ENCODE measurements at places on chromosomes 1 and 21.

DNA sequence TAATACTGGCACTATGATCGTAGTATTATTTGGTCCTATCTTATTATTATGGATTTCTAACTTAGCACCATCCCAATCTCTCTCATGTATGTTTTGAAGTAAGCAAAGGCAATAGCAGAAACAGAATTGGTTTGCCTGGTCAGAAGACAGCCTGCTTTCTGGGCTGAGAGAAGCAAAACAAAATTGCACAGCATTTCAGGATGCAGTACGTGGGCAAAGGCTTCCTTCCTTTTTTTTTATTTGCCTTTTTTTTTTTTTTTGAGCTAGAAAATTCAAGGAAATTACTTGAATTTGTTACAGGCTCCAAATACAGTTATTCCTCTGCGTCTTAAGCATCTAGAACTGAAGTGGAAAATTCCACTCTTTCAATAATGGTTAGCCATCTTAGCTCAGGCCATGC is 8.8 kb downstream of the CDA start:
- H3K4me3 ChIP-seq = no peak overlapping the region
- DNase-seq = no peak
- no peaks in the 10 kb centered on the region for H3K27me3 ChIP-seq
- no peak overlapping the region for H3K27ac ChIP-seq
- H3K4me1 ChIP-seq = peaks cover 26% of the 10 kb centered on the region

GRCh38 chr1:25817840-25818501 is 1.8 kb upstream of the MTFR1L start:
- H3K4me1 ChIP-seq = peaks cover 30% of the 10 kb centered on the region
- H3K4me3 ChIP-seq = no peak overlapping the region
- no peaks in the 10 kb centered on the region for H3K27me3 ChIP-seq
- peaks cover 28% of the 10 kb centered on the region for H3K36me3 ChIP-seq

DNA sequence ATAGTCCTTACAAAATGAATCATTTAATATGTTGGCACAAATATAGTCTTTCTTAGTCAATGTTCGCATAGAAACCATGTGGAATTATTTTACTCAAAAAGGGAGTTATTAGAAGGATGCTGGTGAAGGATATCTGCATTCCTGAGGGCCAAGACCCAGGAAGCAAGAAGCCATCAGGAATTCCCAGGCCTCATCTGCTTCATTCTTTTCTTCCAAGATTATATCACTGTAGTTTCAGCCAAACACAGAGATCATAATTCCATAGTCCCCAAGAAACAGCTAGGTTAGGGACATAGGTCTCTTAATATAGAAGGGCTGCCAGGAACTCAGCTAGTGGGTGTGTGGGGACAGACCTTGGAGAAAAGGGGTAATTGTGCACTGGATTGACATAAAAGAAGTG is 28.6 kb upstream of the DISC1 start:
- H3K36me3 ChIP-seq = no peaks in the 10 kb centered on the region
- H3K4me3 ChIP-seq = no peak overlapping the region
- H3K4me1 ChIP-seq = no peaks in the 10 kb centered on the region
- no peaks in the 10 kb centered on the region for H3K27me3 ChIP-seq
- peak; percentile 63 for DNase-seq

GRCh38 chr1:202034683-202035462 is 24.5 kb downstream of the ELF3 start:
- DNase-seq = peak; percentile 93
- no peaks in the 10 kb centered on the region for H3K36me3 ChIP-seq
- H3K4me1 ChIP-seq = peaks cover 20% of the 10 kb centered on the region
- H3K4me3 ChIP-seq = peak overlapping the region; percentile 33
- no peaks in the 10 kb centered on the region for H3K27me3 ChIP-seq

DNA sequence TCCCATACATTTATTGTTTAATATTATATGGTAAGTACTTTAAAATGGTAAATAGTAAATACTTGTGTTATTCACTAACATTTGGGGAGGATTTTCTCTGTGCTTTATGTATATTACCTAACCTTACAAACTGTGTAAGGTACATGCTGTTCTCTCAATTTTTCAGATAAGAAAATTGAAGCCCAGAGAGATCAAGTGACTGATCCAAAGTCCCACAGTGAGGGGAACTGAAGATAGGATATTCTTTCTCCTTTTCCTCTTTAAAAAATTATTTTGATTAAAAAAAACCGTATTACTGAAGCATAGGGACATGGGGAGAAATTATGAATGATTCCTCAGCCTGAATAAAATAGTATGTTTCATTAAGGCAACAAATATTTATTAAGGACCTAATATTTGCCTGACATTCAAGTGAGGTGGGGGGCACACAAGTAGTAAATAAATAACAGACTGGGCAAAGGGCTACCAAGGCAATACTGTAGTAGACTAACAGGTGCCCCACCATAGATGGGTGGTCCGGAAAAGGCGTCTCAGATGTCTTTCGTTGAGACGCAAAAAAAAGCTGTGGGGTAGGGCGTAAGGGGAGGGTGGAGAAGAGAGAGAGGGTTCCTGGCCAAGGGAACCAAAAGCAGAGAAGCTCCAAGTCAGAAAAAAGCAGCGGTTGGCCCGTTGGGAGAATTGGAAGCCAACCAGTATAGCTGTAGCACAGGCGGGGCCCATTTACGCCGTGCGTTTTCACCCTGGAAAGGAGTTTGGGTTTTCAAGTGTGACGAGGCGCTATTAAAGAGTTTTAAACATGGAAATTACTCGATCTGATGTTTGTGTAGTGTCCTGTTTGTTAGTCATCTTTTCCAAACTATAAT is 944 bp upstream of the AGO3 start:
- peak overlapping the region; percentile 95 for H3K4me3 ChIP-seq
- no peaks in the 10 kb centered on the region for H3K27me3 ChIP-seq
- peaks cover 12% of the 10 kb centered on the region for H3K4me1 ChIP-seq

- no peak overlapping the region for H3K27ac ChIP-seq
- no peaks in the 10 kb centered on the region for H3K4me1 ChIP-seq
- no peak overlapping the region for H3K4me3 ChIP-seq
- H3K27me3 ChIP-seq = peaks cover 22% of the 10 kb centered on the region
- peak; percentile 54 for DNase-seq
- H3K36me3 ChIP-seq = no peaks in the 10 kb centered on the region
These were observed 11.4 kb upstream of the VANGL1 start for GRCh38 chr1:115630342-115630741.

GRCh38 chr1:65558215-65558614 is 137.7 kb downstream of the LEPR start:
- no peaks in the 10 kb centered on the region for H3K27me3 ChIP-seq
- H3K4me3 ChIP-seq = no peak overlapping the region
- DNase-seq = no peak
- H3K27ac ChIP-seq = no peak overlapping the region
- peaks cover 5% of the 10 kb centered on the region for H3K4me1 ChIP-seq

- no peak overlapping the region for H3K27ac ChIP-seq
- no peaks in the 10 kb centered on the region for H3K4me1 ChIP-seq
- H3K36me3 ChIP-seq = no peaks in the 10 kb centered on the region
- no peak overlapping the region for H3K4me3 ChIP-seq
- no peak for DNase-seq
- no peaks in the 10 kb centered on the region for H3K27me3 ChIP-seq
These were observed 53.8 kb upstream of the KCNA3 start for GRCh38 chr1:110728388-110729001.

- DNase-seq = no peak
- H3K4me1 ChIP-seq = peaks cover 3% of the 10 kb centered on the region
- H3K27ac ChIP-seq = no peak overlapping the region
- peaks cover 3% of the 10 kb centered on the region for H3K36me3 ChIP-seq
These were observed 14.3 kb downstream of the ECHDC2 start for GRCh38 chr1:52907068-52907811.

DNA sequence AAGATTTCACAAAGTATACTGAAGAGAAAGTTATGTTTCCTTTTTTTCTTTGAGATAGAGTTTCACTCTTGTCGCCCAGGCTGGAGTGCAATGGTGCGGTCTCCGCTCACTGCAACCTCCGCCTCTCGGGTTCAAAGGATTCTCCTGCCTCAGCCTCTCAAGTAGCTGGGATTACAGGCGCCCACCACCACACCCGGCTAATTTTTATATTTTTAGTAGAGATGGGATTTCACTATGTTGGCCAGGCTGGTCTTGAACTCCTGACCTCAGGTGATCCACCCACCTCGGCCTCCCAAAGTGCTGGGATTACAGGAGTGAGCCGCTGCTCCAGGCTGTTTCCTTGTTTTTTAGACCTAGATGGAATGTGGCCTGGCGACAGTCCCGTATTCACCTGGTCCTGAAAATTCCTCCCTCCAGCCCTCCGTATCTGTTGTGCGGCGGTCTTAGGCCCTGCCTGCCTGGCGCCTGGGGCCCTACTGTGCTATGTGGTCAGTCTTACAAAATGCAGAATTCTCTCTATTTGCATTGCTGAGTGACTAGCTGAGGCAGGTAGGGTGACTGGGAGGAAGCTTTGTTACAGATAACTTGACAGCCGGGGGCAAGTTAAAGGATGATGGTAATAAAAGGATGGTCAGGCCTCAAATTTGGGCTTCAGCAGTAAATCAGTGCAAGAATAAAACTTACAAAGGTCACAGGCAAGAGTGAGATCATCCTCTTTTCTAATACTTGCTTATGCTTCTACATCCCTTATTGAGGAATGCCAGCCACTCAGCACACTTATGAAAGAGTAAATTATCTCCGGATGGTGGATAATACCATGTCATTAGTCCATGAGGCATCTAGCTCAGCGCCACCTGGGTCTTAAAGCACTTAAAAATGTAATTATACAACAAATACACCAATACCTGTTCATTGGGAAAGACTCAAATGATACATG is 30.3 kb downstream of the PARK7 start:
- no peak overlapping the region for H3K4me3 ChIP-seq
- peaks cover 13% of the 10 kb centered on the region for H3K4me1 ChIP-seq
- no peaks in the 10 kb centered on the region for H3K27me3 ChIP-seq
- DNase-seq = no peak
- H3K36me3 ChIP-seq = no peaks in the 10 kb centered on the region
- no peak overlapping the region for H3K27ac ChIP-seq
